Thoracic aorta (tissue), 2 donors: ENCODE measurements at places on chromosomes 16 and 17. TPM values are rescaled to one million over a fixed set of nuclear protein-coding genes. Genes with fewer than 3 reads are reported as not detected.
A peak's percentile ranks its signal among the peaks of the same experiment; 100 is the strongest.

GRCh38 chr17:9307313-9307998, 268.2 kb downstream of the STX8 start:
- no peak for DNase-seq

GRCh38 chr16:25729188-25729915, 37.6 kb downstream of the HS3ST4 start:
- DNase-seq, result no peak

- no peak for DNase-seq
These were observed 15.6 kb downstream of the RND2 start for GRCh38 chr17:43040655-43041054.

DNA sequence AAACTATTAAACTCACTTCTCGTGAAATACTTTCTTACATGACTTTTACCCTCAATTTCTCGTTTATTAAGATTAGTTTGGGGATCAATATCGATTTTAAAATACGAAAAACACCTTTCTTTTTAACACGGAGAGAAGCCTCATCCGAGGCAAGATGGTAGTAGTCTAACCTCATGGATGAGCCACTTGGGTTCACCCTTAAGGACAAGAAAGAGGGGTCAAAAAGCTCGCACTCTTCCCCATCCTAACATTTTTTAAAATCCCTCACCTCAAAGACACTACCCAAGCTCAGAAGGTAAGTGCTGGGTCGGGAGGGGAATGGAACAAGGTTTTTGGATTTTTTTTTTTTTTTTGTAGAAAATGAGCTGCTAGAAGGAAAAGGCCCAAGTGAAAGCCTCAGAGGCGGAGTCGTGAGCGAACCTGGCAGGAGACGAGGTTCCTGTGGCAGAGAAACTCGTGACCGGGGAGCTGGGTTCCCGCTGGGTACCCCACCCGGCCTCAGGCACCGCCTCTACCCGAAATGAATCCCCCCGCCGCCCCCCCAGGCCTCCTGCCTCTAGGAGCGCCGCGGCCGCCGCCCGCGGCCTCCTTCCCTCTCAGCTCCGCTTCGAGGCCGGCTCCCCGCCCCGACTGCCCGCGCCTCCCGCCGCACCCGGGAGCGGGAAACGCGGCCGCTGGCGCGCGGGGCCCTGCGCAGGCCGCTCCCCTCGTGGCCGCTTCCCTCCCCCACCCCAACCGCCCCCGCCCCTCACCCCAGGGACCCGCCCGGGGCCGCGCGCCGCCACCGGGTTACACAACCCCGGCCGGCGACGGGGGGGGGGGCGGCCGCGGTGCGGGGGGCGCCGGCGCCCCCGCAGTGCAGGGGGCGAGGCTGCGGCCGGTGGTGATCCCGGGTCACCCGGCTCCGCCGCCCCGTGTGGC, 1.6 kb downstream of the NUFIP2 start:
- peak; percentile 9 for DNase-seq

NR1D1 gene
- total RNA-seq, result 29.1 TPM
